ENCODE measurements at places on chromosomes 13 and 19.
A peak's percentile ranks its signal among the peaks of the same experiment; 100 is the strongest.

- DNase-seq, result no peak
These were observed 99.3 kb downstream of the DHRS12 start for GRCh38 chr13:51704399-51705313.

- peak; percentile 66 for DNase-seq
These were observed 713 bp downstream of the KRI1 start for GRCh38 chr19:10565028-10565566.

DNA sequence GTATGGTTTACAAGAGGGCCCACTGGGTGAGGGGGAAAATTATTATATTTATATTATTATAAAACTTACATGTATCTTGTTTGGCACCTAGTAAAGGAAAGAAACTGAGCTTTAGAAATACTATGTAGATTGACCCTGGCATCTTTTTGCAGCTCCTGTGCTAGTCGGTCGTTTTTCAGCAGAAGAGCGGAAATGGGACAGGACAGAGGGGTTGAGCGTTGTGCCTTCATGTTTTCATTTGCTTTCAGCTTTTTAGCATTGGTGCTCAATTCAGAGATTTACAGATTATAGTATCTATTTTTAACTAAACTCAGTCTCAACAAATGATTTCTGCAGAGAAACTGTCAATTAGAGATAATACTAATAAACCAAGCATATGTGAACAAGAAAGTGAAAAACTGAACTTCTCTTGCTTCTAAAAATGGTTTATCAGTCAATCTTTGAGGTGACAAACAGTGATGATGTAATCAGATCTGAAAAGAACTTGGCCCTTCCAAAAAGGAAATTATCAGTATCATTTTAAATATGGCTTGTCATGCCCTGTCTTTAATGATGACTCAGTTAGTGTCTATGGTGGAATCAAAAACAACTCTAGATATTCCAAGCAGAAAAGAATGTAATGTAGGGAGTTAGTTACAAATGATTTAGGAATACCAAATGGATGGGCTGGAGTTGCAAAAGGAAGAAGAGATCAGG, 56.9 kb upstream of the KCTD4 start:
- no peak for DNase-seq

DNA sequence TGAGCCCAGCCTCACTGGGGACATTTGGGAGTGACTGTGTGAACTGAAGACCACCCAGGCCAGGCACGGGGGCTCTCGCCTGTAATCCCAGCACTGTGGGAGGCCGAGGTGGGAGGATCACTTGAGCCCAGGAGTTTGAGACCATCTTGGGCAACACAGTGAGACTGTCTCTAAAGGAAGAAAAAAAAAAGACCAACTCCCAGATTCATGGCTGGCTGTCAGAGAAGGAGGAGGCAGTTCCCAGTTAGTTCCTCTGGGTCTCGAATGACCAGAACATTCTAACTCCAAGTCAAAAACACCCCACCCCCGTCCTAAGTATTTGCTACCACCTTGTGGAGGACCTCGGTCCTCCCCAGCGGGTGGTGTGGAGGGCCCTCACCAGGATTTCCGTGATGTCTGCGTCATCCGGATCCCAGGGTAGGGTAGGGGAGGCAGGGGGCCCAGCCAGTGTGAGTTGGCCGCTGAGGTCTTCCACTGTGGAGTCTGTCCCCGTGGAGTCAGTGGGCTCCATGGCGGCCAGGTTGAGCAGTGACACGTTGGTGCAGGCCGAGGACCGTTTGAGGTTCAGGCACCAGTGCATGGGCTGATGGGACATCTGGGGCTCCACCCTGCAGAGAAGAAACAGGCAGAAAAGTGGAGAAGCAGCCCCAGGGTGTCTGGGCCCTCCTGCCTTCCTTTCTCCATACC, 1.3 kb downstream of the TSKS start:
- DNase-seq, result no peak

- no peak for DNase-seq
These were observed 395.6 kb downstream of the KLF12 start for GRCh38 chr13:73738626-73739025.
